ENCODE measurements at places on chromosomes 16 and 17.

GRCh38 chr16:85335584-85336491 is 223.6 kb upstream of the CIBAR2 start:
- no peak for DNase-seq

- DNase-seq = no peak
Measured at GRCh38 chr16:53876811-53877210, 172.9 kb downstream of the FTO start.

DNA sequence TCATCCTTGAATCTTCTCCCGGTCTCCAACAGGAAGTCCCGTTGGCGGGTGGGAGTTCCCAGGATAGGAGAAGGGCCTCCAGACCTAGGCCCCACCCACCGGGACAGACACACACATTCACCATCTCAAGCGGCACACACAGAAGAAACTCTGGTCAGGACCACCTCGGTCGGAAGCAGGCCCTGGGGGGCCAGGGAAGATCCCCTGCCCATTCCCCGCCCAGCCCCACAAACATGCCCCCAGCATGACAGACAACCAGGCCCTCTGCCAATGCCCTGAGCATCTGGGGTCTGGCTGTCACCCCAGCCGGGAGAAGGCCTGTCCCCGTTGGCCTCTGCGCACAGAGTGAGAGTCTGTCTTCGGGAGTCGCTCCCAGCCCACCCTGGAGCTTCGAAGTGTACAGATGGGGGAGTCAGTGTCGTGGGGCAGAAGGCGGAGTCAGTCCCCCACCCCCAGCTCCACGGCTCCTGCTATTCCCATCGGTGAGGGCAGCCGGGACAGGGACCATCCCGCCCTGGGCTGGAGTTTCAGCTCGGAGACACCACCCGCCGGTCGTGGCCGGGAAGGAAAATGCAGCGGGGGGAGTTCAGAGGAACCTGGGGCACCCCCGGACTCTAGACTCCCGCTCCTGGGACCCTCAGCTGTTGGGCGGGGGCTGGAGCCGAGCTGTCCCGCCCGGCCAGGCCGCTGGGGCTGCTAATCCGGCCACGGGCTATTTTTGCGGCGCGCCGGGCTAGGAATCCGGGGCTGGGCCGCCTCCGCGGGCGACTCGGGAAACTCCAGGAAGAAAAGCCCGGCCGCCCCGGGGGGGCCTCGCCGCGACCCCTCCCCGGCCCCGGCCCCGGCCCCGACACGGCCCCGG is 660 bp downstream of the RHBDF1 start:
- no peak for DNase-seq

GRCh38 chr16:24270721-24271442 is 14.7 kb downstream of the CACNG3 start:
- DNase-seq = no peak

GRCh38 chr17:15348021-15348420 is 6.6 kb upstream of the TEKT3 start:
- no peak for DNase-seq

DNA sequence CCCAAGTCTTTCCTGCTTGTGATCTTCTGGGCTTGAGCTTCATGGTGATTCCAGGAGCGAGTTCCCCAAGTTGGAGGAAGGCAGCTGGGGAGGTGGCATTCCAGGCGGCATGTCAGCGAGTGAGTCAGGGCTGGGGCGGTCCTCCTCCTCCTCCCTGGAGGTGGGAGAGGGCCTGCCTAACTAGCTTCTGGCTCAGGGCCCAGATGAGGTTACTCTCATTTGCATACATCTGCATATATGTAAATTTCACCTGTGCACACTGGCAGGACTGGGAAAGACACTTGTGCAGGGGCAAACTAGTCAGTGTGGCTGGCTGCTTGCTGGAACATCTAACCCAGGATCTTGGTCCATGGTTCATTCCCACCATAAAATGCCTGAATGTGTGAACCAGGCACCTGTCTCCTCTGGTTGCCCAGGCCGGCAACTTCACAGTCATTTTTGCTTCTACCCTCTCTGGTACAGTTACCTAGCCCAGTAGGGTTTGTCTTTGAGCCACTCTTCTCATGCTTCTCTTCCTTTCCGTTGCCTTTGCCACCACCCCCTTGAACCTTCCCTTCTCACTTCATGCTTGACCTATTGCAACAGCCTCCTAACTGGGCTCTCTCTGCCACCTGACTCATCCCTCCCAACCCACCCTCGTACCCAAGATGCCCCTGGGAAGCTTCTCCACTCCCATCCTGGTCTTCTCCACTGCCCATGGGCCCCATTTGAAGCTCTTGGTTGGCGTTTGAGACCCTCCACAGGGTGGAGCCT is 9.6 kb upstream of the DLX4 start:
- DNase-seq = no peak

GRCh38 chr17:81426393-81427172 is 31.3 kb downstream of the BAHCC1 start:
- no peak for DNase-seq

GRCh38 chr16:29012913-29013553 is 28.2 kb downstream of the LAT start:
- DNase-seq = no peak

- no peak for DNase-seq
Measured at GRCh38 chr17:21272881-21273792, 11.4 kb upstream of the MAP2K3 start.

GRCh38 chr17:29412780-29413565 is 22.8 kb downstream of the TAOK1 start:
- DNase-seq = no peak

DNA sequence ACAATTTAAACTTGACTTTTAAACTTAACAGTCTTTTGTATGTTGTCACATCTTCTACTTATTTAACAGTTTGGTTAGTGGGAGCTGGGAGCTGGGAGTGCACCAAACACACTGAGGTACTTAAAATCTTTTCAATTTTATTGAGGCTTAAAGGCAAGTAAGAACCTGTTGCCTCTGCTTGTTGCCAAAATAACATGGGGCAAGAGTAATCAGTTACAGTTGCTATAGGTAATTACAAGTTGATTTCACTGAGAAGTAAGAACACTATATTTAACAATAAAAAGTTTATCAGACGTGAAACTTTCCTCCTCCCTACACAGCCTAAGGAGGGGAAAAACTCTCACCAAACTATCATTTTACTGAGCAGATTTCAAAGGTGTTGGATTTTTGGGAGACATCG is 135.2 kb downstream of the FTO start:
- DNase-seq = no peak

DNA sequence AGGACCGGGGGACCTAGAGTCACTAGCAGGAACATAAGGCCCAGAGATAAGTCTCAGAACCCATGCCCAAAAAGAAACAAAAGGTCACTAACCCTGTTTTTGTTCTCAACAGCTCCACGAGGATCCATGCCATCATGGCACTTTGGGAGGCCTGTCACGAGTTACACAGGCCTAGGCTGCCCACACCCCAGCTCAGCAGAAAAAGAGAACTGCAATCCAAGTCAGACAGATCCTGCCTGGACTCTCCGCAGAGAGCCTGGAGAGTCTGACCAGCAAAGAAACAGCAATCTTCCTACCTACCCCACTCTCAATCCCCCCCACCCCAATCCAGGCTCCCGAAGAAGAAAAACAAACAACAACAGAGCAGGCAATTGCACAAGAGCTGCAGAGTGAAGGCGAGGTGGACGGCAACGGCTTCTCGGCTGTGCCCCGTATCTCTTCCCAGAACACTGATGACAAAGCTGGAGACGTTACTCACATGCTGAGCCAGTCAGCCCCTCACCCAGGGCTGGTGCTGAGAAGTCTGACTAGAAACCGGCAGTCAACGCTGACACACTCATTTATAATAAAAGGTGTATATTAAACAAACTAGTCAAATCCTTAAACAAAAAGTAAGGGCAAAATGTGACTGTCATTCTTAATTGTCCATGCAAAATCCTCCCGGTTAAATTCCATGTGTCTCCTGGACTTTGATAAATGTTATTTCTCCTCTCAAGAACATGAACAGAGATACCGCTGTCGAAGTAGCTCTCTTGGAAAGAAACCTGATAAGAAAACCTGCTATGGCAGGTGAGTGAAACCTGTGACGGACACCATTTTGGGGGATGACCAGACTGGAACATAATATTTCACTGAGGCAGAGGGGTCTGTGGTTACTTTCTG is 89.3 kb downstream of the SMG6 start:
- DNase-seq = peak; percentile 90

DNA sequence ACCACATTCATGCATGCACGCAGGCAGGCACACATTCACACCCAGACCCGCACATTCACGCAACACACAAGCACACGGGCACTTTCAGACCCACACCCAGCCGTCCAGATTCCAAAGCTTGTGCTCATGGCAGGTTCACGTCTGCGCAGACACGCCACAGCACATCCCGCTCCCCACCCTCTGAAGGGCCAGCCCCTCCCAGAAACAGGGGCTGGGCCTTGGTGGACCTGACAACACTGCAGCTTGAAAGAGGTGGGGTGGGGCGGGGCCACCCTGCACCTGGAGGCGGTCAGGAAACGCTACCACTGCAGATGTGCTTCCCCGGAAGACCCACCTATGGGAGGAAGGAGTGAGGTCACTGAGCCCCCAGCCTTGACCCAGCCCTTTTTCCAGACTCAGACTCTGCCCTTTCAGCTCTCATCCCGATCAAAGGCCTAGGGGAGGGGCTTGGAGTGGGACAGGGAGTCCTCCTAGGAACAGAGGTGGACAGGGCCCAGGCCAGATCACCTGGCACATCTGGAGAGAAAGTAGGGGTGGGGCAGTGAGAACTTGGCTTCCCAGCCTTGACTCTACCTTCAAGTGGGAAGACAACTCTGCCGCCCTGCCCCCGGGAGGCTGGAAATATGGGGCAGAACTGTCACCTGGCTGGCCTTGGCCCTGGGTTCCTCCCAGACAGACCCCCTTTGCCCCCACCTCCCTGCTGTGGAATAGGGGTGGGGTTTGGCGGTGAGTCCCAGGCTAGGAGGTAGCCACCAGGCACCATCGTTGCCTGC is 11.0 kb downstream of the P3H4 start:
- DNase-seq = no peak

GRCh38 chr17:48840441-48840840 is 9.6 kb downstream of the CALCOCO2 start:
- DNase-seq = no peak

DNA sequence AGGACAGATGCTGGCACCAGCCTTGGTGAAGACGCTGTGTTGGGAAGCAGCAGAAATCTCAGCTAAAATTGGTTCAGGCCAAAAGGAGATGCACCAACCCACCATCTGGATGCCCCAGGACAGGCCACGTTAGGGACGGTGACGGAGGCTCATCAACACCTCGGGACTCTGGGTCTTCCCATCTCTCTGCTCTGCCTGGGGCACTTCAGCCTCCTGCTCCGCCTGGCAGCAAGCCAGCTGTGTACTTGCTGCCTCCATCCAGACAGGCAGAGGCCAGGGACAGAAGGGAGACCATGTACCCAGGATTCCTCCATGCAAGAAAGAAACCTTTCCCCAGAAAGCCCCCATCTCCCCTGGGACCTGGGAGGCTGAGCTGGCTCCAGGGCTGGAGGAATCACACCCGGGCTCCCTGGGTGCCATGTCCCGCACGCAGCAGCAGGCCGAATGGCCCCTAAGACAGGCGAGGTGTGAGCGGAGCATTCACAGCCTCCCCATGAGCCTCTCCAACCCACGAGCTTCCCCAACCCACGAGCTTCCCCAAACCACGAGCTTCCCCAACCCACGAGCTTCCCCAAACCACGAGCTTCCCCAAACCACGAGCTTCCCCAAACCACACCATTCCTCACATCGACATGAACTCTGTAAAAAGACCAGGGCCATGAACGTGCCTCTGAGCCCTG is 274.5 kb downstream of the C16orf95 start:
- DNase-seq = no peak

Measured in skeletal muscle cell (primary cell).